ENCODE measurements at places on chromosomes 7 and 10.

DNA sequence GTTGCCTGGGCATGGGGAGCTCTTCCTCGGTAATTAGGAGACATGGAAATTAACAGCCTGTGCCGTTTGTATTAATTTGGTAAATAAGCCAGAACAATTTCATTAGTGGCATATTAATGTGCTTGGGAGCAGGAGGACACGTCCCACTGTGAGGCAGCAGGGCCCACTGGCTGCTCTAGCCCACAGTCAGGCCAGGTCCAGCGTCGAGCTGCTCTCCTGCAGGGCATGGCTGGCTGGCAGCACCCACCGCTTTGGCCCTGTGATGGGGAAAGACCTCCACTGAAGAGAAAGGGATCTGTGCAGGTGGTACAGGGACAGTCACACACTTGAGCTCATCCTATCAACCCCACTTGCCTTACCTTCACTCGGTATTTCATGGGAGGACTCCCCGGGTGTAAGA lies 37.5 kb upstream of the LRRC4 start:
- no peak for DNase-seq

GRCh38 chr7:52365349-52365748 lies 670.1 kb upstream of the POM121L12 start:
- DNase-seq, result no peak

GRCh38 chr7:36597090-36597773 lies 127.1 kb downstream of the AOAH start:
- DNase-seq, result no peak

DNA sequence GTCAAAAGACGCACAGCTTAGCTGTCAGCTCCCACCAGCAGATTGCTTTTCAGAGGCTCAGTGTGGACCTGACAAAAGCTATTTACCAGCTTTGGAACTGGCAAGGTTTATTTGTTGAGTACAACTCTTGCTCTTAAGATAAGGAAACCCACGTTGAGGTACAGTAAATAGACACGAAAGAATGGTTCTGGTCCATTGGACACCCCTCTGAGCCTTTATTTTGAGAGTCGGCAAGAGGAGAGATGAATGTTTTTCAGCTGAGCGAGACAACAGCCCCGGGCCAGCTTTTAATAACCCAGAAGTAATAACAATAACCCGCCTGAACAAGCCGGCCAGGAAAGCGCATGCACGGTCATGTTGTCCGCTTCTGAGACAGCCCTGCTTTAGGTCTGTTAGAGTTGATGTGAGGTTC lies 49.0 kb downstream of the WNT2 start:
- no peak for DNase-seq

- DNase-seq, result no peak
Measured at GRCh38 chr7:100685631-100686145, 8.4 kb downstream of the GIGYF1 start.

Data from suppressor macrophage treated with lipopolysaccharide for 4 hours (primary cell).